ENCODE measurements at places on chromosomes 16 and 17.

GRCh38 chr17:80153004-80153403 is 6.1 kb upstream of the EIF4A3 start:
- H3K27me3 ChIP-seq, result peaks cover 4% of the 10 kb centered on the region
- H3K4me3 ChIP-seq, result no peak overlapping the region
- DNase-seq, result no peak
- H3K27ac ChIP-seq, result no peak overlapping the region

DNA sequence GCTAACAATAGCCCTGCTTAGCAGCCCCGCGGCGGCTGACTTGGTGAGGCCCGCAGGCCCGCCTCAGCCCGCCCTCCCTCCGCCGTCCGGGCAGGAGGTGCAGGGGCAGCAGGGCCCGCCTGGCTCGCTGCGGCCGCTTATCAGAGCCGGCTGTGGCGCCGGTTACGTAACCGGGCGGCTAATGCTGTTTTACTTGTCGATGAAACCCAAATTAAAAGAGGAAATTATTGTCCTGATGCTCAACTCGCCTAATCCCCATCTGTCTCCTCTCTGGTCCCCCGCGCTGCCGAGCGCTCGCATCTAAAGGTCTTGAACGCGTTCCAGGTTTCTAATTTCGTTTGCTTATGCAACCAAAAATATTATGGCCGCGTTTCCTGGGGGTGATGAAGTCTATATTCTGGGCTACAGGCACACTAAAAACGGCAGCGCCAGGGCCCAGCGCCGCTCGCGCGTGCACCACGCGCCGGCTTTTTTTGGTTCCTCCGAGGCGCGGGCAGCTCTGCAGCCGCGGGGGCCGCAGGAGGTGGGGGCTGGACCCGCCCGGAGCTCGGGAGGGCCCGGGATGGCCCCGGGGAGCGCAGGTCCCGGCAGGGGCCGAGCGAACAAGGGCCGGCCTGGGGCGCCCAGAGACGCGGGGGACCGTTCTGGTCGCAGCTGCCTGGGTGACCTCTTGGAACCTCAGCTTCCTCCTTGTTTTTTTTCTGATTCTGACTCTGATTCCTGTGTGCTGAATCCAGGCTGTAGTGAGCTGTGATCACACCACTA is 65.2 kb upstream of the TOB1 start:
- no peaks in the 10 kb centered on the region for H3K36me3 ChIP-seq
- H3K4me3 ChIP-seq, result peak overlapping the region; percentile 83
- peak overlapping the region; percentile 97 for H3K27ac ChIP-seq
- H3K4me1 ChIP-seq, result peaks cover 53% of the 10 kb centered on the region

DNA sequence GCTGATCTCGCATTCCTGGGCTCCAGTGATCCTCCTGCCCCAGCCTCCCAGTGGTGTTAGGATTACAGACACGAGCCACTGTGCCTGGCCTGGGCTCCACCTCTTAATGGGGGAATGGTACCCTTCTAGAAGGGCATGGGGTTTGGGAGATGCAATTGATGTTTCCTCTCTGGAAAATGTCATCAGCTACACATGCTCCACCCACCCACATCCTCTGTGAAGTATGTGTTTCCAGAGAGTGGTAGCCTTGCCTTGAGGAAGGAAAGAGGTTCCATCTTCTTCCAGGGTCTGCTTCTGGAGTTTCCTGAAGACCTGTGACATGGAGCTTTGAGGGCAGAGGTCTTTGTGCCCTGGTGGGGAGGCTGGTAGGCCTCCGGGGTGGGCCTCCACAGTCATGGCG is 45.2 kb upstream of the GSE1 start:
- H3K4me3 ChIP-seq, result no peak overlapping the region
- H3K36me3 ChIP-seq, result peaks cover 9% of the 10 kb centered on the region
- peaks cover 53% of the 10 kb centered on the region for H3K4me1 ChIP-seq
- no peak overlapping the region for H3K27ac ChIP-seq
- DNase-seq, result no peak
- H3K27me3 ChIP-seq, result no peaks in the 10 kb centered on the region

DNA sequence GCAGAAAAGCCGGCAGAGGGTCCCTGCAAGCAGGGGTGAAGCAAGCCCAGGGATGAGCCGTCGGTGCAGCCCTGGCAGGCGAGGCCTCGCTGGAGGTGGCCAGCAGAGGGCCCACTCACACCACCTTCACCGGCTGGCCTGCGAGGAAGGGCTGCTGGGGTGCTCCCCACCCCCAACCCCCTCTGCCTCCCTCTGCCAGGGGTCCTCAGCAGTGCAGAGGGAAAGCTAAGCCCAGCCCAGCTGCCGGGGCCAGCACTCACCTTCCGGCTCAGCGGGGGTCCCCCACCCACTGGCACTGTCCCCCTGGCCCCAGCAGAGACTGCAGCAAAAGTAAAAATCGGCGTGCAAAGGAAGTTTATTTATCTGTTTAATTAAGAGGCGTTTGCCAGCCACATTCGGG is 113.4 kb downstream of the ENGASE start:
- peaks cover 43% of the 10 kb centered on the region for H3K27me3 ChIP-seq
- no peak overlapping the region for H3K4me3 ChIP-seq
- H3K27ac ChIP-seq, result no peak overlapping the region
- H3K4me1 ChIP-seq, result no peaks in the 10 kb centered on the region
- no peak for DNase-seq

DNA sequence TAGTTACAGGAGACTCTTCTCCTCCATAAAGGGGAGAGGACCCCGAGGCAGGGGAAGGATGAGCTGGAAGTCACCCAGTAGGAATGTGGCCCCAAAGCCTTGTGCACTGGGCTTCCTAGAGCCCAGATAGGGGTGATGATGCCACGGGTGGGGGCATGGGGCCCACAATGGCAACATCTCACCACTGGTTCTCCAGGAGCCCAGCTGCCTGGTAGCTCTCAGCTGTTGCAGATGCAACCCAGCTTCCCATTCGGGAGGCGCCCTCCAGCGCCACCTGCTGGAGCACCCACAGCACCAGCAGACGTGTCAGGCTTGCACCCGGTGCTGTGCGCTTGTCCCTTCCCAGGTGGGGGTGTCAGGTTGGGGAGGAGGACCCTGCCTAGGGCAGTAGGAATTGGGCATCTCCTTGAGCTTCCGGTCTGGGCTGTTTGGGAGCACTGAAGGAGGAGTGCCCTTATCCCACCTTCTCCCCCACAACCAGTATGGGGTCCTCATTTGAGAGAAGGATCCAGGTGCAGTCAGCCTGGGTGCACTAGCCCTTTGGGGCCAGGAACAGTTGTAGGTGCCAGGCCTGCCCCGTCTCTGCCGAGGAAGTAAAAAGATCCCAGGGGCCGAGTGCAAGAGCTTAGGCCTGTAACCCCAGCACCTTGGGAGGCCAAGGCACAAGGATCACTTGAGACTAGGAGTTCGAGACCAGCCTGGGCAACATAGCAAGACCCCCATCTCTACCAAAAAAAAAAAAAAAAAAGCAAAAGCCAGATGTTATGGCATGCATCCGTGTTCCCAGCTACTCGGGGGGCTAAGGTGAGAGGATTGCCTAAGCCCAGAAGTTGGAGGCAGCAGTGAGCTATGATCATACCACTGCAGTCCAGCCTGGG is 14.4 kb downstream of the CDIPT start:
- no peak overlapping the region for H3K4me3 ChIP-seq
- peak; percentile 48 for DNase-seq
- H3K4me1 ChIP-seq, result no peaks in the 10 kb centered on the region
- H3K36me3 ChIP-seq, result peaks cover 39% of the 10 kb centered on the region
- peaks cover 7% of the 10 kb centered on the region for H3K27me3 ChIP-seq

GRCh38 chr16:66862023-66862520 is 17.9 kb downstream of the CA7 start:
- DNase-seq, result no peak
- H3K4me1 ChIP-seq, result peaks cover 7% of the 10 kb centered on the region
- no peak overlapping the region for H3K27ac ChIP-seq
- no peak overlapping the region for H3K4me3 ChIP-seq
- H3K27me3 ChIP-seq, result peaks cover 3% of the 10 kb centered on the region

- peaks cover 59% of the 10 kb centered on the region for H3K4me1 ChIP-seq
- H3K27ac ChIP-seq, result peak overlapping the region; percentile 95
- H3K36me3 ChIP-seq, result peaks cover 33% of the 10 kb centered on the region
- DNase-seq, result no peak
- peaks cover 11% of the 10 kb centered on the region for H3K27me3 ChIP-seq
Observed at GRCh38 chr16:75239542-75240122, 11.8 kb downstream of the BCAR1 start.

- H3K36me3 ChIP-seq, result peaks cover 8% of the 10 kb centered on the region
- peak overlapping the region; percentile 24 for H3K27ac ChIP-seq
- H3K27me3 ChIP-seq, result peaks cover 1% of the 10 kb centered on the region
- H3K4me3 ChIP-seq, result peak overlapping the region; percentile 62
- DNase-seq, result no peak
- H3K4me1 ChIP-seq, result peaks cover 23% of the 10 kb centered on the region
Observed at GRCh38 chr17:27348196-27348595, 54.3 kb downstream of the WSB1 start.

GRCh38 chr16:48611329-48612137 is 1.6 kb upstream of the N4BP1 start:
- DNase-seq, result no peak
- H3K4me1 ChIP-seq, result peaks cover 31% of the 10 kb centered on the region
- no peaks in the 10 kb centered on the region for H3K27me3 ChIP-seq
- H3K4me3 ChIP-seq, result no peak overlapping the region

GRCh38 chr16:85227946-85228862 is 115.9 kb upstream of the CIBAR2 start:
- H3K27ac ChIP-seq, result peak overlapping the region; percentile 78
- H3K27me3 ChIP-seq, result peaks cover 2% of the 10 kb centered on the region
- peak overlapping the region; percentile 15 for H3K4me3 ChIP-seq
- H3K36me3 ChIP-seq, result no peaks in the 10 kb centered on the region
- DNase-seq, result peak; percentile 49

DNA sequence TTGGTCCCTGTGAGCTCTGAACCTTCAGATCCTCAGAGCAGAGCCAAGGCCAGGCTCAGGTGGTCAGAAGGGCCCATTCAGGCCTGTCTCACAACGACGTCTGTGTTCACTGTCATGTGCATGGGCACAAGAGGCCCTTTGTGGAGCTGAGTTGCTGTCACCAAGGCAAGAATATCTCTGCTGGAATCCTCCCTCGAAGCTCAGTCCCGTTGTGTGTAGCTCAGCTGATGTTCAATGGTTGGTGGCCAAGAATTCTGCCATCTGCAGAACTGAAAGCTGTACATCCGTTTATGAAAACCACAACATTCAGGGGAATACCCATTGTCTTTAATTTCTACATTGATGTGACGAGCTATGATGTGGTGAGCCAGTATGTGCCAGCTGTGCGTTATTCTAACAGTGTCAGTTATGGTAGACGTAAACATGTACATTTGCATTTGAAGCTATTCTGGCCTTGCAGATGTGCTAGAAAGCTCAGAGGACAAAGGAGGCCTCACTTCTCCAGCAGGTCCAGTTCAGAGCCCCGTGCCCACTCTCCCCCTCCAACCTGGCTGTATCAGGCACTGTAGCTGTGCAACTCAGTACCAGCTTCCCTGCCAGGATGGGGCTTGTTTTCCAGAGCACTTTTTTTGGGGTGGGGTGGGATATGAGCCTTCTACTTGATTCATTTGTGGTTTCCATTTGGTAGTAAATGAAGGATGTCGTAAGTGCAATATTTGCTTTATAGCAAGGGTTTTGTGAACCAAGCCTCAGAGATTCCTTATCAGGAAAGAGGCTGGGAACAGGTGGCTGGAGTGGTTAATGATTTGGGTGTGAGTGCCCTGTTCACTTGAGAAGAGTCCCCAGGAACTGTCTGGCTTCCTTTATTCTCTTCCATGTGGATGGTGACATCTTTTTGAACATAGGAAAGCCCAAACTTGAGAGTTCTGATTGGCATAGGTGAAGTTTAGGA is 56.1 kb downstream of the B9D1 start:
- H3K36me3 ChIP-seq, result peaks cover 13% of the 10 kb centered on the region
- no peak for DNase-seq
- no peaks in the 10 kb centered on the region for H3K27me3 ChIP-seq
- peaks cover 41% of the 10 kb centered on the region for H3K4me1 ChIP-seq
- no peak overlapping the region for H3K27ac ChIP-seq
- no peak overlapping the region for H3K4me3 ChIP-seq

GRCh38 chr17:42623732-42624596 is 14.5 kb downstream of the TUBG1 start:
- no peak for DNase-seq
- no peak overlapping the region for H3K4me3 ChIP-seq
- no peaks in the 10 kb centered on the region for H3K4me1 ChIP-seq
- no peaks in the 10 kb centered on the region for H3K36me3 ChIP-seq

DNA sequence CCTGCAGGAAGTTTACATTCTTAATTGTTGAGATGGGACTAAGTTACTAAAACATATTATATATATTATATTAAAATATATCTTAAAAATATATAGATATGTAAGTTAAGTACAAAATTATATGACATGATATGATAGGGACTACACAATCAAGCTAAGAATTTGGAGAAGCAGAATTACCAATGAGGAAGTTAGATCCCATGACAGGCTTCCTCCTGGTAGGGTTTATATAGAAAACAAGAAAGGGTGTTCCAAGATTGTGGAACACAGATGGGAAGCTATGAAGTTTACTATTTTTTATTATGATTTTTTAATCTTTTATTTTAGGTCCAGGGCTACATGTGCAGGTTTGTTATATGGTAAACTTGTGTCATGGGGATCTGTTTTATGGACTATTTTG is 260.8 kb upstream of the ZFHX3 start:
- no peak overlapping the region for H3K4me3 ChIP-seq
- H3K27ac ChIP-seq, result no peak overlapping the region
- DNase-seq, result no peak
- H3K36me3 ChIP-seq, result no peaks in the 10 kb centered on the region

DNA sequence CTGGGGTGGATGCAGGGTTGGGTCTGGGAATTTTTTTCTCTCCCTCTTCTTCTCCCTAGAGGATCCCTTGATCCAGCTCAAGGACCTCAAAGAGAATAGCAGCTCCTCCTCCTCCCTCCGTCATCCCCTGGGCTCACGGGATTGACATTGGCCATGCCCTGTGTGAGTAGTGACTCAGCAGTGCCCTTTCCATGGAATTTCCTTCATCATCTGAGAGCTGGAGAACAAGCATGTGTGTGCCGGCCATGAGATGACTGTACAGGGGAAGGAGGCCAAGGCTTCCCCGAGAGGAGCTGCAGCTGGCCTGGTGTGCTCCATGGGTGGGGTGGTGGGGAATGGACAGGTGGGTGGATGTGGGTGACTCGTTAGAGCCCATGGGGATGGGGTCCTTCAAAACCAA is 8.9 kb upstream of the WSCD1 start:
- H3K36me3 ChIP-seq, result no peaks in the 10 kb centered on the region
- DNase-seq, result peak; percentile 62
- peaks cover 14% of the 10 kb centered on the region for H3K27me3 ChIP-seq
- peaks cover 9% of the 10 kb centered on the region for H3K4me1 ChIP-seq
- H3K4me3 ChIP-seq, result no peak overlapping the region

DNA sequence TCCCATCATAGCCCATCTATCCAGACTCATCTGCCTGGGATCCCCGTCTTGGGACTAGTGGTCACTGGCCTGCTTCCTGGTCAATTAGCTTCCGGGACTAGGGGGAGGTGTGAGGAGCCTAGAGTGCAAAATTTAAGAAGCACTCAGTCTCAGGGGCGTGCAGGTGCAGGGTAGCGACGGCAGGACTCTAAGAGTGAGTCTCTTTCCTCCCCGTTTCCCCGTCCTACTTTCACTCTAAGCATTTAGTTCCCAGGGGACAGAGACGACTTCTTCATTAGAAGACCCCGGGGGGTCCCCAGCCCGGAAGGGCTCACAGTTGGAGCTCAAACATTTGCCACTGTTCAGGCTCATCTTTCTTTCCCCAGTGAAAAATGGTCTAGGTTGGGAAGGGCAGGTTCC is 677 bp upstream of the ZNHIT3 start:
- H3K27ac ChIP-seq, result 0 out of 2 replicates have a peak overlapping the region, but pooled peaks have one; percentile 88
- H3K4me1 ChIP-seq, result peaks cover 22% of the 10 kb centered on the region
- no peaks in the 10 kb centered on the region for H3K27me3 ChIP-seq
- peak overlapping the region; percentile 95 for H3K4me3 ChIP-seq
- H3K36me3 ChIP-seq, result peaks cover 22% of the 10 kb centered on the region

Measured in HFFc6 (cell line).